ENCODE measurements at places on chromosomes 13 and 19.

DNA sequence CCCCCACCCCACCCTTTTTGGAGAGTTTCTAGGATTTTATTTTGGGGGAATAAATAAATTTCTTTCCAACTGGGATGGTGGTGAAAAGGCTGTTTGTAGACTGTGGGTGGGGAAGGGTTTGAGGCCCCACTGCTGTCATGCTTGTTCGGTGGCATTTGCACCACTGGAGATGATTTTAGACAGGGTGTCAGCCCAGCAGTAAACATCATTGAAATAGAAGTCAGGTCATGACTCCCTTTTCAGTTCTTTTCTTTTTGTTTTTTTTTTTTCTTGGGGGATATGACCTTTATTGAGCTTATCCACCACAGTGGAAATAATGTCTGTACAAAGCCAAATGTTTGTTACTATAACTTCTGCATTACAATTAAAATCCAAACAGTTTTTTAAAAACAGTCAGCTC lies 14.1 kb downstream of the UBAC2 start:
- no peak for DNase-seq

DNA sequence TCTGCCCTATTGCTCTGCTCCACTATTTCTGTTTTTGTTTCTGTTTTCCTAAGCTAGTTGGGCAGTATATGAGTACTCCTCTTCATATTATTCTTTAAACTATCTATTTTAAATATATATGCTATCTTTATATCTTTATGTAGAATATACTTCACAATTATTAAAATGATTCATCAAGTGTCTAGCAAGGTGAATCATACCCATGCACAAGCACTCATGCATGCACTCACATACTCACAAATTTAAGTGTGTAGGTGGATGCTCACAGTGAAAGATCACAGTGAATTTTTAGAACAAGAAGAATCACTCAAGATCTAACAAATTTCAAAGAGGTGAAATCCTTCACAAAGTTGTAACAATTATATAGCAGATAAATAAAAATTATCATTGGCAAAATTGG lies 435.6 kb upstream of the SLITRK5 start:
- DNase-seq: no peak

GRCh38 chr13:75467040-75467728 lies 14.8 kb downstream of the TBC1D4 start:
- no peak for DNase-seq

DNA sequence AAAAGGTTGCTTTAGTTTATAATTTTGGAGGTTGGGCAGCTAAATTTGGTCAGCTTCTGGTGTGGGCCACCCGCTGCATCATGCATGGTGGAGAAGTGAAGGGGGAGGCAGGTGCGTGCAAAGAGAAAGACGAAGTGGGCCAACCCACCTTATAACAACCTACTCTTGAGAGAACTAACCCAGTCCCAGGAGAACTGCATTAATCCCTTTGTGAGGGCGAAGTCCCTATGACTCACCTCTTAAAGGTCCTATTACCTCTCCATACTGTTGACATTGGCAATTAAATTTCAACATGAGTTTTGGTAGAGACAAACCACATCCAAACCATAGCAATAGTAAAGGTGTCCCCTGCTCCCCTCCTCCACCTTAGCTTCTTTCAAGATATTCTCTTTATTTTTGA lies 7.7 kb upstream of the FGF9 start:
- no peak for DNase-seq

DNA sequence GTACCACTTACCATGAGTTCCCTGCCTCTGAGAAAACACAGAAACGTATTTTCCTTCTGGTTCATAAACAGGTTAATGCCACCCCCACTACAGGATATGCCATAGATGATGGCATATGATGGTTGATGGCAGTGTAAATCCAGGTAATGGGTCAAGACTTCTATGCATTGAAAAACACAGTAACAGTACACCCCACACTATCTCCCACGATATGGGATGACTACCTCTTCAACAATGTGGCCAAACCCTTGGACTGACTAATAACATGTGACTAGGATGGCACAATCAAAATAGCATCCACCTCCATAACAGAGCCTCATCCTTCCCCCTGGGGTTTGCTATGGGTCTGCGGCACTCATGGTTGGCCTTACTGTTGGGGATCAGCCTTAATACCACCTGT lies 22.0 kb downstream of the ZNF235 start:
- DNase-seq: no peak

DNA sequence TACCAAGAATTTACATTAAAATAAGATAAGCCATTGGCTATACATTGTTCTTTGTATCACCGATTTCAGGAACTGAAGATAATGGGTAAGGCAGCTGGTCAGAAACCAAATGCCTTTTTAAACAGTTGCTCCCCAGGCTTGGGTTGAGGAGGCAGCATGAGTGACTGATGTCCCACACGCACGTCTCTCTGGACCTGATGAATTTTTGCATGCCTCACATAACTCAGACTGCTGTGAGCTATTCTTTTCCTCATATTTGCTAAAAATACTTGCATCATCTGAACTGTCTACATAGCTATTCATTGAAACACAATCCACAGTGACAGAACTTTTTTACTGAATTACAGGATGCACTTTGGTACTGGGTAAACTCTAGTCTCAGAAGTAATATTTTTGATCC lies 123.6 kb upstream of the MAB21L1 start:
- no peak for DNase-seq

DNA sequence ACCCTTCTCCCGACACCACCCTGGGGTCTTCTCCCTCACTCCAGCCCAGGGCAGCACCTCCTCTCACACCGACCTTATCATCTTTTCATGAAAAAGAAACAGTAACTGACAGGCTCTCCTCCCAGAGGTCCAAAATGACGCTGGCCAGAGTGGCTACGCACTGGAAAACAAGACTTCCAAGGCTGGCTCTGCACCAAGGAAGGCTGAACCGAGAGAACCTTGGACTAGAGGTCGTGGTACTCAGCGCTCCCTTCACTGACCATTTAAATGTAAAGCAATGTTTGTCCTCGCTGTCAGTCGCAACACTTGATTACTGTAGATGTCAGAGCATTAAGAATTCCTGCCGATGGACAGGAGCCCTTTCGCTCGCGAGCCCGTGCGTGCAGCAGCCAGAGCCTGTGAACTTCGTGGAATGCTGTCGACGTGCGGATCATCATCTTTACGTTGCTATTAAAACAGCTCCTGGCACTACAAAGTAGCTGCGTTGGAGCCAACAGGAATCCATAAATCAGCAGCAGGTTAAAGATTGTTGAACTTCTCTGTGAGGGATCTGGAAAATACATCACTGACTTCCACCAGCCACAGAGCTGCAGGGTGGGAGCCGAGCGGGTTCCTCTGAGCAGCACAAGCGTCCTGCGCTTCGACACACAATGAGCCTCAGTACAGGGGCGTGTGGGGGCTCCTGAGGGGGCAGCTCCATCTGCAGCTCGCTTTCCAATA lies 125.5 kb upstream of the MCF2L start:
- DNase-seq: no peak

DNA sequence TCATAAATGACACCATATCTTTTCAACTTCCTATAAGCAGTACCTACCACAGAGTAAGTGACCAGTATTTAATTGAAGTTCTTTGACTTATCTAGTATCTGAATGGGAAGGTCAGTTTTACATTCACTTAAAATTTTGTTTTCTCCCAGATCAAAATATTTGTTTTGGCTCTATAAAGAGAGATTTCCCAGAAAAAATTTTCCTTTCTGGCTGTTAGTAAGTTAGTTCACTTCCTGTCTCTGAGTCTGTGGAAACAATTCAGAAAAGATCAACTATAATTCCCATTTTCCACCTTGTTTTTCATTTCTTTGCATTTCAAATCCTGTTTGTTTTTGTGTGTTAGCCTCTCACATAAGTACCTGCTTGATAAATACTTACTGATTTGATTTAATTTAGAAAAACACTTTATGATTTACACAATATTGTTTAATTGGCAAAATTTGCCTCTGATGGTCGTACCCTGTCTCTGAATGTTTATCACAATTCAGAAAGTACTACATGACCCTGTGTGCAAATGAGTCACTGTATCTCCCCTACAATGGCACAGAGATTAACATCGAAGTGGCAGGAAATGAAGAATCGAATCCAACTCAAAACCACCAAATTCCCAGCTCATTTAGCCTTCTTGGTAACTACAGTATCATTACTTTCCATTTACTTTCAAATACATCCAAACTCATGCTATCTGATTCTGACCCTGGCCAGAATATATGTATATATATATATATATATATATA lies 15.4 kb upstream of the MED4 start:
- DNase-seq: no peak

DNA sequence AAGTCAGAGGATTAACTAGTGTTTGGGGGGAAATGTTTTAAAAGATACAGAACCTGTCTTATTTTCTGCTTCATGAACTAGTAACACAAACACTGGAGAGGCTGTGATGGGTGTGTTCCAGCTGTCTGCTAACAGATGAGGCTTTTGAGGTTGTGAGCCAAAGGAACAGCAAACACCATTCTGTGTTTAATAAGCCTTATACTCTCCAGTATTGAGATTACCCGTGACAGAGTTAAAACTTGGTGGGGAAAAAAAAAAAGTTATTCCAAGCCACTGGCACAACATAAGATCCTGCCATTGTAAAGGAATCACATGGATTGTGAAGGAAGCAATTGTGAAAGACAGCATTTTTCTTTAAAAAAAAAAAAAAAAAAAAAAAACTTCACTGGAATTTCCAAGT lies 48.4 kb downstream of the KCTD12 start:
- no peak for DNase-seq

- DNase-seq: no peak
These were observed 50.9 kb downstream of the CCDC70 start for GRCh38 chr13:51912511-51913225.

DNA sequence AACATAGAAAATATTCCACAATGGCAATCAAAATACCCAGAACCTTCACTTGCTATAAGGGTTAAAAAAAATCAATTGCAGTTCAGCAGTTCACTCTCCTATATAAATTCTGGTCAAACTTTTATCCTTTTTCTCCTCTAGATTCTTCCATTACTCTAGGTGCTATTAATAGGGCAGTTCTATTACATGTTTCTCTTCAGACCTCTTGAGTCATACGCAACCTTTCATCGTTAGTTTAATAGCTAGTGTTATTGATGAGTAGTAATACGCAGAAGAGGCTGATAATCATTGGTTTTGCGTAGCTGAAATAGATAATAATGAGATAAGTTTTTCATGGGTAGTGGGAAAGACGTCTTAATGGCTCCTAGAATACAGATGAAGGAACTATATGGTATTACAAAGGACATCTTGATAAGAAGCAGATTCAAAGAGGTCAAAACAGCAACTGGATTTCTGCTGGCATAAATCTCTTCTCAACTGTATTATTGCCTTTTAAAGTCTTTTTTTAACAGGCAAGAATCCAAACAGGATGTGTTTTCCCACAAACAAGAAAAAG lies 118.3 kb upstream of the STARD13 start:
- DNase-seq: no peak

DNA sequence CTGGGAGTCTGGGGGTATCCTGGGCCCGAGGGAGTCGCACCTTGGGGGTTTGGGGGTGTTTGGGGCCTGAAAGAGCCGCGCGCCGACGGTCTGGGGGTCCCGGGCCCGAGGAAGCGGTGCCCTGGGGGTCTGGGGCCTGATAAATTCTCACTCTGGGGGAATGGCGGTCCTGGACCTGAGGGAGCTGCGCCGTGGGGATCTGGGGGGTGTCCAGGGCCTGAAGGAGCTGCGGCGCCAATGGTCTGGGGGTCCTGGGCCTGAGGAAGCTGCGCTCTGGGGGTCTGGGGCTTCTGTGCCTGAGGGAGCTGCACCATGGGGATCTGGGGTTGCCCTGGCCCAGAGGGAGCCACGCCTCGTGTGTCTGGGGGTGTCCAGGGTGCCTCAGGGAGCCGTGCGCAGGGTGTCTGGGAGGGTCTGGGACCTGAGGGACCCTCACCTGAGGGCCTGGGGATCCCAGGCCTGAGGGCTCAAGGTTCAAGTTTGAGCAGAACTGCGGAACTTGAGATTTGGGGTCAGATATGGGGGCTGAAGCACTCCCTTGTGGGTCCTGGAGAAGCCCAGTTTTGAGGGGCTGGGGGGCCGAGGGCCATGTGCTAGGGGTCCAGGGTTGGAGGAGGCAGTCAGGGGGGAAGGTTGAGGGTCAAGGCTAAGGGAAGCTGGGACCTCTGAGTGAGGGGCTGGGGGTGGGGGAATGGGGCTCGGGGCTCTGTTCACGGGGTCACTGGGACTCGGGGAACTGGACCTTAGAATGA lies 1.1 kb downstream of the HDGFL2 start:
- no peak for DNase-seq

DNA sequence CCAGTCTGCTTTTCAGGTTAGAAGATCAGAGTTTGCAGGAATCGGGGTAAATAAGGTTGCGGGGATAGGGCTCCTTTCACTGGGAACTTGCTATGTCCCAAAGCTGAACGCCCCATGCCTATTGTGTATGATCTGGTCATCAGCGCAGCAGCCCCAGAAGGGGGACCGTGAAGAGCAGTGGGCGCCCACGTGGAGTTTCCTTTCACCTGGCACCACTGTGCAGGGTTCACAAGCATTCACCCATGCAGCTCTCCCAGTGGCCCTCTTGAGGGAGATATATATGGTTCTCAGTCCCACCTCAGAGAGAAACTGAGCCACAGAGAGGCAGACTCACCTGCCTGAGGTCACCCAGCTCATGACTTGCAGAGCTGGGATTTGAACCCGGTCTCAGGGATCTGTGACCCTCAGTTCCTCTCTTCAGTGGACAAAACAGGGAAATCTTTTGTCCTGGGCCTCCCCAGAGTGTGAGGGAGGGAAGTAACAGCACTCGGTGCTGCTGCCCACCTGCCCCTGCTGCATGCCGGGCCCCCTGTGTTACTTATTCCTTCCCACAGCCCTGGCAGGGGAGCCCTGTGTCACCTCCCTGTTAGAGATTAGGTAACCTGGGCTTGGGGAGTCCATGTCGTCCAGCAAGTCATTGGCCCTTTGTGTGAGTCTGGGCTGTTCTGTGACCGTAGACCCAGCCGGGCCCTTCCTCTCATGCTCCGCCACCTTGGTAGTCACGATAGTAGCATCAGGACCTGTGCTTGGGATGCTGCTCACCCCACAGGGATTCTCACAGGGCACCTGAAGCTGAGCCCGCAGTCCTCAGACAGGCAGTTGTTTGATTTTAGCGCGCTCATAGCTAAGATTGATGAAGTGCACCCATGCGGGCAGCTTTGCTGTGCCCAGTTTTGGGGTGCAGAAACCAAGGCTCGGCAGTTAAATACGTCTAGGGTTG lies 27.9 kb downstream of the PPP5C start:
- DNase-seq: no peak

- no peak for DNase-seq
These were observed 850 bp upstream of the KLK11 start for GRCh38 chr19:51027126-51027806.

- no peak for DNase-seq
These were observed 14.0 kb downstream of the B3GLCT start for GRCh38 chr13:31213651-31214289.

- DNase-seq: no peak
These were observed at the start of gene LHB for GRCh38 chr19:49017041-49017665. LHB (minus strand) TSS chr19:49017091; CDS start chr19:49017081, 10 bp downstream.

Data from hematopoietic multipotent progenitor cell treated with erythropoietin and hydrocortisone succinate and interleukin-3 and kit ligand, for 17 days (in vitro differentiated cells).